H9 (cell line): ENCODE measurements at places on chromosomes 11 and 22.
A peak's percentile ranks its signal among the peaks of the same experiment; 100 is the strongest.

GRCh38 chr11:130160498-130161155 lies 1.0 kb downstream of the ST14 start:
- no peak for DNase-seq

GRCh38 chr11:11351042-11351586 lies 1.9 kb downstream of the CSNK2A3 start:
- DNase-seq = no peak

GRCh38 chr11:122979815-122980595 lies 1.6 kb downstream of the BSX start:
- peak; percentile 47 for DNase-seq

DNA sequence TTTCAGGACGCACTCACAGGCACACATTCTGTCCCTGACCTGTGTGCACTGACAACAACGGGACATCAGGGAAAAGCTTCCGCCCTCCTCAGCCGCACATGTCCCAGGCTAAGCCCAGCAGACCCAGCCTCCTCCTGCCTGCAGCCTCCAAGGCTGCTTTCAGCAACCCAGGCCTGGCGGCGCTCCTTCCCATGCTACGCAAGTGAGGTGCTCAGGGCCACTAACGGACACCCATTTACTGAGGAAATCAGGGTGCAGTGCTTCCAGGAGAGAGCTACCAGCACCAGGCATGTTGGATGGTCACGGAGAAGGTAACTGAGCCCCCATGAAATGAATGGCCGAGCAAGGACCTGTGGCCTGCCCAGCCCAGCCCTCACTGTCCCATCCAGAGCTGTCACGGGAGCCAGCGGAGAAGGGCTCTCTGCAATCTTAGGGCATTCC lies 6.9 kb downstream of the MOB2 start:
- no peak for DNase-seq

GRCh38 chr11:69199583-69200315 lies 44.0 kb downstream of the SMIM38 start:
- DNase-seq = no peak
